ENCODE measurements at places on chromosomes 1 and 21. TPM values are rescaled to one million over a fixed set of nuclear protein-coding genes. Genes with fewer than 3 reads are reported as not detected.

Gene CLCA2
- total RNA-seq: not detected

Gene CYP4Z1
- not detected for total RNA-seq

Gene FTCD
- 1.3 TPM for total RNA-seq

Gene RGS16
- total RNA-seq: 29.0 TPM

Gene SLC5A9
- 1.8 TPM for total RNA-seq

Gene PLXNA2
- total RNA-seq: 185 TPM

GRCh38 chr1:181119093-181119989, 30.8 kb downstream of the IER5 start:
- H3K36me3 ChIP-seq: no peaks in the 10 kb centered on the region
- no peaks in the 10 kb centered on the region for H3K4me1 ChIP-seq
- H3K4me3 ChIP-seq: no peak overlapping the region
- H3K27me3 ChIP-seq: no peaks in the 10 kb centered on the region
- no peak overlapping the region for H3K27ac ChIP-seq

GRCh38 chr1:10504249-10504648, 29.5 kb downstream of the PEX14 start:
- H3K4me1 ChIP-seq: peaks cover 4% of the 10 kb centered on the region
- no peak for DNase-seq
- H3K36me3 ChIP-seq: no peaks in the 10 kb centered on the region

DNA sequence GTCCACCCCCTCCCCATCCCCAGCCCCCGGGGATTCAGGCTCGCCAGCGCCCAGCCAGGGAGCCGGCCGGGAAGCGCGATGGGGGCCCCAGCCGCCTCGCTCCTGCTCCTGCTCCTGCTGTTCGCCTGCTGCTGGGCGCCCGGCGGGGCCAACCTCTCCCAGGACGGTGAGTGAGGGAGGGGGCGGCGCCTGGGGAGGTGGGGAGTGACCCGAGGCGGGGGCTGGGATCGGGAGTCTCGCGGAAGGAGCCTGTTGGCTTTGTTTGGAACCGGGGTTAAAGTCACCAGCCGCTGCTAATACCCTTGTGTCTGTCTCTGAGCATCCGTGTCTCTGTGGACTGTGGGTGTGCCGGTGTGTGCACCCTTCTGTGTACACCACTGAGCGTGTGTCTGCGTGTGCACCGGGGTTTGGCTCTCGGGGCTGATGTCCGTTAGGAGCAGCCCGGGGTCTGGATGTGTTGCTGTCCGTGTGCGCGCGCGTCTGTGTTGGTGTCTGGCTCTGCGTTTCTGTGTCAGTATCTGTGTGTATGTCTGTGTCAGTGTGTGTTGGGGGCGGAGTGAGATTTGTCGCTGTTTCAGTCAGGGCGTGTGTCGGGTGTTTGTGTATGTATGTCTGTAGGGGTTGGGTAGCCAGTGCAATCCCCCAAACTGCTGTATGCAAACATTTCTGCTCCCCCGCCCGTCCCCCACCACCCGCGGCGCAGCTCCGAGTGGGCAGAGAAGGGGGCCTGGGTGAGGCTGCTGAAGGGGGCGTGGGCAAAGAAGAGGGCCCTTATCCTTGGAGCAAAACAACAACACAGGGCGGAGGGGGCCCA, 480 bp downstream of the CADM3 start:
- peak overlapping the region; percentile 44 for H3K4me3 ChIP-seq
- peaks cover 4% of the 10 kb centered on the region for H3K27me3 ChIP-seq
- DNase-seq: peak; percentile 49
- H3K27ac ChIP-seq: no peak overlapping the region
- H3K36me3 ChIP-seq: no peaks in the 10 kb centered on the region
- H3K4me1 ChIP-seq: peaks cover 23% of the 10 kb centered on the region

DNA sequence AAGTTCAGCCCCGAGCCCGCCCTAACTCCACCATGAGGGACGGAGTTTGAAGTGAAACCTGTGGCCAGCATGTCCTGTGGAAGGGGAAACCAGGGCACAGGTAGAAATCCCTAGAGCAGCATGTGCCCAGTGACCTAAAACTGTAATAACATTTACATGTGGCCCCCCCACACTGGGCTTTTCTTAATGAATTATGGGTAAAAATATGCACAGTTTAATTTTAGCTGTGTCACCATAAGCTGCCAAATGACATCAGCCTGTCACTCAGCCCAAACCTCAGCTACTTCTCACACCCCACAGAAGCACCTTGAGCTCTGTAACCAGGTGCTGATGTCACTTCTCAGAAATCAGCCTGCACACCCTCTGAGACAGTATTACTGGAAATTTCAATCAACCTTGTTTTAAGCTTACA, 50.0 kb upstream of the SLC19A1 start:
- H3K4me1 ChIP-seq: peaks cover 26% of the 10 kb centered on the region
- no peak overlapping the region for H3K27ac ChIP-seq
- no peaks in the 10 kb centered on the region for H3K27me3 ChIP-seq
- no peak for DNase-seq
- H3K4me3 ChIP-seq: no peak overlapping the region

GRCh38 chr1:60118085-60118484, 44.5 kb upstream of the C1orf87 start:
- no peak overlapping the region for H3K27ac ChIP-seq
- no peaks in the 10 kb centered on the region for H3K4me1 ChIP-seq
- H3K4me3 ChIP-seq: no peak overlapping the region
- H3K27me3 ChIP-seq: no peaks in the 10 kb centered on the region
- peak; percentile 43 for DNase-seq

GRCh38 chr1:10561955-10562354, 87.2 kb downstream of the PEX14 start:
- H3K4me3 ChIP-seq: no peak overlapping the region
- no peak overlapping the region for H3K27ac ChIP-seq
- no peaks in the 10 kb centered on the region for H3K4me1 ChIP-seq
- no peak for DNase-seq
- no peaks in the 10 kb centered on the region for H3K27me3 ChIP-seq
- no peaks in the 10 kb centered on the region for H3K36me3 ChIP-seq

DNA sequence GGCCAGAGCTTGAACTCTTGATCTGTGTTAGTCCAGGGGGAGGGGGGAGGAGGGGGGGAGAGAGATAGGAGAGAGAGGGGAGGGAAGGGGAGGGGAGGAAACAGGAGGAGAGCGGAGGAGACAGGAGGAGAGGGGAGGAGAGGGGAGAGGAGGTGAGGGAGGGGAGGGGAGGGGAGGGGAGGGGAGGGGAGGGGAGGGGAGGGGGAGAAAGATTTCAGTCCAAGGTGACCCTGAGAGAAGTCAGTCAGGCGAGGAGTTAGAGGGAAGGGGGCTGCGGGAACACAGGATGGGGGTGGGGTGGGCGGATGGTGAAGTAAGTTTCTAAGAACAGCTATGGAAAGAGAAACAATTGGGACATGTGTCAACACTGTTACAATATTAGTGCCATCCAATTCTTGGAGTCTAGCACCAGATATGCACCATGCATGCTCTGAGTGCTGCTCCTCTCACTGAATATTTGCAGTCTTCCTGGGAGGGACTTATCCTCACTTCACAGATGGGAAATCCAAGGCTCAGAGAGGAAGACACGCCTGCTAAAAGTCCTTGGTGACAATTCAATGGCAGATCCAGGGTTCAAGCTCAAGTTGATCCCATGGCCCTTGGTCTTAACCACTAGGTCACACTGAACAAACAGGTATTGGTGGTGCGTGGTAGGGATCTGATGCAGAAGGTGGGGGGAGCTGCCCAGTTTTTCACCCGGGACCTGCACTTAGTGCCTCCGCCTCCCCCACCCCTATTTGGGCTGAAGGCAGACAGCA, 42.5 kb upstream of the ECE1 start:
- H3K27ac ChIP-seq: peak overlapping the region; percentile 89
- peak; percentile 40 for DNase-seq
- H3K4me1 ChIP-seq: peaks cover 98% of the 10 kb centered on the region
- no peaks in the 10 kb centered on the region for H3K36me3 ChIP-seq
- H3K4me3 ChIP-seq: no peak overlapping the region

GRCh38 chr1:119286587-119287181, 81.9 kb upstream of the HAO2 start:
- no peak overlapping the region for H3K27ac ChIP-seq
- no peaks in the 10 kb centered on the region for H3K4me1 ChIP-seq
- H3K27me3 ChIP-seq: no peaks in the 10 kb centered on the region
- no peaks in the 10 kb centered on the region for H3K36me3 ChIP-seq

DNA sequence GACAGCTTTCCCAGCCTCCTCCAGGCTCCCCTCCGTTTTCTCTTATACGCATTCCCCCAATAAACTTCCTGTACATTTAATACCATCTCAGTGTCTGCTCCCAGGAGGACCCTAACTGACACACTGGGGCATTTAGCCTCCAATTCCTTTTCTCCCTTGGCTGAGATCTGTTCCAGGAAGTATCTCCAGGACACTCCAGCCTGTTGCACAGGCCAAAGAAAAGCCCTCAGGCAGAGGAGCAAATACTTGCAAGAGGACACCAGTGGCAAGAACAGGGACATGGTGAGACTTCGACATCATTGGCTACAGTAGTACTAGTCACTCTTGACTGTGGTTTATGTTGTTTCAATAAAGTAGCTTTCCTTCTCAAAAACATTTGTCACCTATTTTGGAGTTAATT, 4.7 kb upstream of the SYNJ1 start:
- DNase-seq: no peak
- peaks cover 52% of the 10 kb centered on the region for H3K36me3 ChIP-seq
- no peaks in the 10 kb centered on the region for H3K4me1 ChIP-seq
- H3K27me3 ChIP-seq: no peaks in the 10 kb centered on the region

DNA sequence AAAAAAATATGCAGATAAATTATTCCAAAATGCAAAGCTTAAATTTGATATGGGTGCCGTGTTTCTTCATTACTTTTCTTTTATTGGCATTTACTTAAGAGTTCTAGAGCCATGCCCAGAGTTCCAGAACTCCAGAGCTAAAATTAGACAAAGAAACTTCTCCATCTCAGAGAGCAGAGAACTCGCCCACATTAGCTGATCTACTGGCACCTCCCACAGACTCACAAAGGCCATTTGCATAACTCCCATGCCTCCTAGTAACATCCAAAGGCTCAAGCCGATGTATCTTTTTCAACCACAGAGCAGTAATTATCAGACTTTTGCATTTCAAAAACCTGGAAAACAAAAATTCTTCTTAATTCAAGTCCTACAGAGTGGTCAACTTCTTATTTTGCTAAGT, 323.8 kb upstream of the ST6GALNAC5 start:
- peaks cover 3% of the 10 kb centered on the region for H3K4me1 ChIP-seq
- no peak for DNase-seq
- no peaks in the 10 kb centered on the region for H3K36me3 ChIP-seq
- no peak overlapping the region for H3K27ac ChIP-seq
- no peaks in the 10 kb centered on the region for H3K27me3 ChIP-seq
- H3K4me3 ChIP-seq: no peak overlapping the region

DNA sequence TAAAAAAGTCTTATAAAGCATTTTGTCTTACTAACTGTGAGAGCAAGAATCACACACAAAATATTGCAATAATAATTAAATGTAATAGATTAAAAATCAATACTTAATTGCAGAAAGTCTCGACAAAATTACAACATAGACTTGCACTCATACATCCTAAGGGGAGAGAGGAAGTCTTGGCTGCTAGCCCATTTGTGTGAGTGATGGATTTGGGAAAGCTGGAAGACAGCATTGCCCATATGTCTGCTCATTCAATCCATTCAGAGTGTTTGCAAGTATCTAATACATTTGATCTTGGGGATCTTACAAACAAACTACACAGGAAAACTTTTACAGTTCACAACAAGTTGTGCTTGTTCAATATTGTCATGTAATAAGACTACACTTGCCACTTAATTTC, 140.5 kb downstream of the COL11A1 start:
- no peak overlapping the region for H3K27ac ChIP-seq
- H3K27me3 ChIP-seq: no peaks in the 10 kb centered on the region
- no peaks in the 10 kb centered on the region for H3K36me3 ChIP-seq
- H3K4me1 ChIP-seq: no peaks in the 10 kb centered on the region
- no peak overlapping the region for H3K4me3 ChIP-seq
